ENCODE measurements at places on chromosomes 13 and 19.

DNA sequence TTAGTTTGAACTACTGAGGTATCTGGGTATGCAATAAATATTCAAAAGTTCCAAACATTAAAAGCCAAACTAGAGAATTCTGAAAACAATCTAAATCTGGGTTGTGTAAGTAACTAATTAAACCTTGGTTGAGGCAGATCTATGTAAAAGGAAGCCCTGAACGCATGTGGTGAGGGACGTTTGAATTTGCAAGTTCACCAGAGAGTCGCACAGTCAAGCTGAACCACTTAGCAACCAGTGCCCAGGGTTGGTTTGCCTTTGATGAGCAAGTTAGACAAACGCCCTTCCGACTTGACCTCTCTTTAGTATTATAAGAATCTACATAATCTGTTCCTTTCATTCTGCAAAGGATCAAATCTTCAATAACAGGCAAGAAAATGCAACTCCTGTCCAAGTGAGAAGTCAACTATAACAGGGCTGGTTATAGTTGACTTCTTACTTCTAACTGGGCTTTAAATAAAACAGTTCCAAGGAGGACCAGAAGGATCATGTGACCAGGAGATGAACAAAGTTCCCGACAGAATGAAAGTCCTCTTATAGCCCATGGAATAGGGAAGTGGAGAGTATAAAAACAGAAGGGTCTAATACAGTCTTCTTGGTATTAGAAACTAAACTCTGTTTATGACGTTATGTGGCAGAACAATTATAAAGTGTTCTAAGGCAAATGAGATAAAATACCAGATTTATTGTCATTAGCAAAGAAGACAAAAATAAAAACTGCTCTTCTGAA is 40.6 kb downstream of the PHF11 start:
- peak; percentile 39 for DNase-seq

- no peak for DNase-seq
These were observed 356.6 kb downstream of the EFNB2 start for GRCh38 chr13:106178816-106179215.

- DNase-seq, result no peak
These were observed 32.9 kb downstream of the CCDC122 start for GRCh38 chr13:43846496-43847158.

GRCh38 chr13:101690871-101691270 is 238.4 kb downstream of the ITGBL1 start:
- DNase-seq, result no peak

GRCh38 chr13:95154413-95154886 is 146.8 kb downstream of the ABCC4 start:
- DNase-seq, result no peak

DNA sequence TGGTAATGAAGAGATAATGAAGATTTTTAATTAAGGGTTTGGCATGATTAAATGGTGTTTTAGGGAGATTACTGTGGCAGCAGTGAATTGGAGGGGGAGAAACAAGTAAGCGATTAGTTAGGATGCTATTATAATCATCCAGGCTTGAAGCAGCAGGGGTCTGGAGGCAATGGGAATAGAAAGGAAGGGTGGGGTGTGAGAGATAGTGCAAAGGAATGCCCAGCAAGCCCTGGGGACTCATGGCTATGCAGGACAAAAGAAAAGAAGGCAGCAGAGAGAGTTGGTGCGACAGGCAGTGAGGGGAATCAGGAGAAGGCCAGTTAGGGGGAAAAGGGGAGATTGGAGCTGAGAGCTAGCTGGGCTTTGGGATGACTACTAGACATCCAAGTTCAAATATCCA is 34.5 kb downstream of the SOX21 start:
- DNase-seq, result no peak

- peak; percentile 97 for DNase-seq
These were observed at the start of gene CHAMP1 for GRCh38 chr13:114314074-114314912. Gene CHAMP1, plus strand, starts transcription at chr13:114314503. Its CDS starts 9,340 bp downstream, at chr13:114323843.

GRCh38 chr19:18730885-18731513 is 47.5 kb downstream of the CRTC1 start:
- DNase-seq, result peak; percentile 27

- no peak for DNase-seq
These were observed 6.8 kb upstream of the ZNF324 start for GRCh38 chr19:58460039-58460438.

DNA sequence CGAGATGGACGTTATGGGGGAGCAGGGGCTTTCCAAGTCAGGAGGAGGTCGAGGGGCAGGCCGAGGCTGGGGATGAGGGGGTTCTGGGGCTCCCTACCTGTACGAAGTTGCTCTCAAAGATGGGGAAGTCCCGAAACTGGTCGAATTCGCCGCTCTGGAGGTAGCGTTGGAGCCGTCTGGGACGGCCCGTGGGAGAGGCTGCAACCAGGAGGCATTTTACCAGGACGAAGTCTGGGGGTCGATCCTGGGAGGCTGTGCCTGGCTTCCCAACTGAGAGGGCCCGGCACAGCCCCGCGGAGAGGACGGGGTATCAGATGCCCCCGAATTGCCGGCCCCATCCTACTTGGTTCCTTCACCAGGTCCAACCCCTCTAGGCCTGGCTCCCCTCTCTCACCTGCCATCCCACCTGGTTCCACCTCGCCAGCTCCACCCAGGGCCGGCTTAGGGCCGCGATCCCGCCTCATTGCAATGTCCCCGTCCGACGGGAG is 527 bp upstream of the EMC10 start:
- DNase-seq, result no peak

- no peak for DNase-seq
These were observed 3.6 kb downstream of the ARHGAP45 start for GRCh38 chr19:1070576-1070930.

DNA sequence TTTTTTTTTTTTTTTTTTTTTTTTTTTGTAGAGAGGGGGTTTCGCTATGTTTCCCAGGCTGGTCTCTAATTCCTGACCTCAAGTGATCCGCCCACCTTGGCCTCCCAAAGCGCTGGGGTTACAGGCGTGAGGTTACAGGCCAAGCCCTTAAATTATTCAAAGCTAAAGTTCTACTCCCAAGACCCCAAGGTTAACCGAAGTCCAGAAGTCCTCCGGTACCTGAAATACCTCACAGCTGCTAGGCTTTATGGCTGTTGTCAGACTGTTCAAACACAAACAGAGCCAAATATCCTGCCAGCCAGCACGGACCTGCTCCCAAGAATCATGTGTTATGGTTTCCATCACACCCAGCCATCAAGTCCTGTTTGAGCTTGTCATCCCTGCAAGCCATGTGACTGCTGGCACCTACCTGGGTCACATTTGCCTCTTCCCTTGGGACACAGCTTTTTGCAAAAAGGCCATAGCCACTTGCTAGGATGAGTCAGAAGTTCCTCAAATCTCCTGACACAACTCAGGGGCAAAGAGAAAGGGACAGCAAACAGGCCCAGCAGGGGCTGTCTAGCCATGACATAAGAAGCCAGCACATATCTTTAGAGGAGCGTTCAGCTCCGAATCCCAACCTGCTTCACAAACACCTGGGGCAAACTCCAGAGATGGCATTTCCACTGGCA is 129.9 kb downstream of the FOXO1 start:
- DNase-seq, result no peak

DNA sequence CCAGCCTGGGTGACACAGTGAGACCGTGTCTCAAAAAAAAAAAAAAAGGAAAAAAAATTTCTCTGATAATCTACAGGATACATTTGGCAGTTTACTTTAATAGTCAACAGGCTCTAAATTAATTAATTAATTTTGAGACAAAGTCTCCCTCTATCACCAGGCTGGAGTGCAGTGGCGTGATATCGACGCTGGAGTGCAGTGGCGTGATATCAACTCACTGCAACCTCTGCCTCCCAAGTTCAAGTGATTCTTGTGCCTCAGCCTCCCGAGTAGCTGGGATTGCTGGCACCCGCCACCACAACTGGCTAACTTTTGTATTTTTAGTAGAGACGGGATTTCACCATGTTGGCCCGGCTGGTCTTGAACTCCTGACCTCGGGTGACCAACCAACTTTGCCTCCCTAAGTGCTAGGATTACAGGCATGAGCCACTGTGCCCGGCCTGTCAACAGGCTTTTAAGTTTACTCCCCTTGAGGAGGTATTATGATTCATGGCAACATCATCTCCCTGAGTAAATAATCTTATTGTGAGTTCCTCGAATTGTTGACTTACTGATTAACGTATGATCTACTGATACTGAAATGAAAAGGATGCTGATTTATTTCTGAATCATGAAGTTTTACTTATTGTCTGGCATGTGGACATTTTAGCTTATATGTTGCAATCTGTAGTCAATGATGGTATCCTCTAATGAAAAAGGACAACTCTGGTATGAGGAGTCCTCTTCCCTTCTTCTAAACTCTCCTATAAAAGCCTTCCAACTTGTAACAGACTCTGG is 21.3 kb upstream of the MTRF1 start:
- no peak for DNase-seq

DNA sequence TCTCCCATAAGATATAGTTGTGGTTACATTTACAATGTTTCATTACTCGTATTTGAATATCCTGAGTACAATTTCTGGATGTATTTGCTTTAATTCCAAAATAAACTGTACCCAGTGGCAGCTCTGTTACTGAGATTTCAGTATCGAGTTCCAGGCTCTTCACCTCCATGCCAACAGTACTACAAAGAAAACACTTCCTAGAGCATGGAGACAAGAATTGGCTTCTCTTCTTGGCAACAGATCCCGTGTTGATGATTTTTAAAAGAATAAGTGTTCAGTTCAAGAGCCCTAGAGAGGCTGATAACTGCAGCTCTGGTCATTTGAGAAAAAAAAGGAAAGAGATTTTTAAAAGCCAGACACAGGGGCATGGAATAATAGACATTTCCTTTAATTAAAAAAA is 302.8 kb downstream of the EFNB2 start:
- DNase-seq, result no peak

DNA sequence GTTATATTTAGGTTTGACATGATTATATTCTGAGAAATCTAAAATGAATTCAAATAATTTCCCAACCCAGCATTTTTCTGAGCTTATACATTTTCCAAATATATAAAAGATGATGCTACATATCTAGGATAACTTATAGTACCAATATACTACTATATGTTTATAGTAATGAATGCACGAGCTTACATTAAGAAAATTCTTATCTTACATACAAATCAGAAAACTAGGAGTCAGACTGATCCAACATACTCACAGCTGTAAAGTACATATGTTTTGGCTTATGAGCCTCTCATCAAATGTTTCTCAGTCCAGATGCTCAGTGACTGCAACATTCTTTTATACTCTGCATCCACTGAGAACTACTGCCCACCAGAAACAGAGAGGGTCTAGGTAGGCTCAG is 491.3 kb upstream of the KLF12 start:
- no peak for DNase-seq

DNA sequence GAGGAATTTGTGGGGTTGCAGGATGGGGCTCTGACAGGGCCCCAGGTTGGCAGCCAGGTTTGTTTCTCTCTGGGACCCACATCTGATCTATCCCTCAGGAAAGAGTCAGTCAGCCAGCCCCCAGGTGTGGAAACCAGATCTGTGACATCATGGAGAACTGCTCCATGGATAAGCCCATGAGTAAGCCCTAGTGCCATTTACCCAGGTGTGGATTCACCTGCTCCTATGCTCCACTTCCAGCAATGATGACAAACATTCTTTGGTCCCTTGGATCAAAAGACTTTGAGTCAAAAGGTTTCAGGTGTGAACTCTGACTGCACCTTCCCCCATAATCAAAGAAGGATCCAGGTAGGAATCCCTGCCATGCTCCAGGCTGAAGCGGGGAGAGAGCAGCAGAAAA is 26.9 kb upstream of the IGFL4 start:
- no peak for DNase-seq

- DNase-seq, result no peak
These were observed 25.6 kb upstream of the ZNF91 start for GRCh38 chr19:23420824-23421223.

- DNase-seq, result no peak
These were observed 91.0 kb downstream of the DACH1 start for GRCh38 chr13:71775966-71776365.

GRCh38 chr13:53873558-53873957 is 844.9 kb downstream of the OLFM4 start:
- DNase-seq, result no peak

DNA sequence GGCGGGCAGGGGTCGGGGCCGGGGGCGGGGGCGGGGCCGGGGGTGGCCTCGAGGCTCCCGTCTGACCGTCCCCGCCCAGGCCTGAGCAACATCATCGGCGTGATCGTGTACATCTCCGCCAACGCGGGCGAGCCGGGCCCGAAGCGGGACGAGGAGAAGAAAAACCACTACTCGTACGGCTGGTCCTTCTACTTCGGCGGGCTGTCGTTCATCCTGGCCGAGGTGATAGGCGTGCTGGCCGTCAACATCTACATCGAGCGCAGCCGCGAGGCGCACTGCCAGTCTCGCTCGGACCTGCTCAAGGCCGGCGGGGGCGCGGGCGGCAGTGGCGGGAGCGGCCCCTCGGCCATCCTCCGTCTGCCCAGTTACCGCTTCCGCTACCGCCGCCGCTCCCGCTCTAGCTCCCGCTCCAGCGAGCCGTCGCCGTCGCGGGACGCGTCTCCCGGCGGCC is 9.4 kb upstream of the CACNG6 start:
- no peak for DNase-seq

- no peak for DNase-seq
These were observed 16.0 kb upstream of the POU2F2 start for GRCh38 chr19:42148266-42148665.

- DNase-seq, result no peak
These were observed 230.5 kb downstream of the FGF9 start for GRCh38 chr13:21901336-21901735.

DNA sequence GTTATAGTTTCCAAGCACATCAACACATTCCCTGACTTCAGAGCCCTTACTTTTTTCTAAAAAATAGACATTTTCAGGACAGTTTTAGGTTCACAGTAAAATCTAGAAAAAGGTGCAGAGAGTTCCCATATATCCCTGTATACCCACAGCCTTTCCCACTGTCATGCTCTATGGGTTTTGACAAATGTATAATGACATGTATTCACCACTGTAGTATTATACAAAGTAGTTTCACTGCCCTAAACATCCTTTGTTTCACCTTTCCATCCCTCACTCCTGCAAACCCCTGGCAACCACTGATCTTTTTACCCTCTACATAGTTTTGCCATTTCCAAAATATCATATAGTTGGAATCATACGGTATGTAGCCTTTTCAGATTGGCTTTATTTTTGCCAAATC is 15.6 kb downstream of the NAA16 start:
- DNase-seq, result no peak

GRCh38 chr13:84662491-84662890 is 780.2 kb upstream of the SLITRK1 start:
- DNase-seq, result no peak

- DNase-seq, result peak; percentile 25
These were observed 3.7 kb upstream of the FCER2 start for GRCh38 chr19:7705387-7706187.

DNA sequence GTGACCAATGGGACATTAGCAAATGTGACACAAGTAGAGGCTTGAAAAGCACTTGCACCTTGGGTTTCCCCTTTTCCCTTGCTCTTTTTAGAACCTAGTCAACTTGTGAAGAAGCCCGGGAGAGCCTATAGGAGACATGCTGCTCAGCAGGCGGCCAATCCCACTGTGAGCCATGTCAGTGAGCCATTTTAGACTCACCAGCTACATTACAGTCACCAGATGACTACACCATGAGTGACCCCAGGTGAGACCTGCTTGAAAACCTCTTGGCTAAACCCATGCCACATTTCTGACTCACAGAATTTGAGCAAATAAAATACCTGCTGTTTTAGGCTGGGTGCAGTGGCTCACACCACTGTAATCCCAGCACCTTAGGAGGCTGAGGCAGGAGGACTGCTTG is 317.5 kb downstream of the KLF12 start:
- DNase-seq, result no peak
